ENCODE measurements at places on chromosomes 1 and 21. TPM values are rescaled to one million over a fixed set of nuclear protein-coding genes. Genes with fewer than 3 reads are reported as not detected.

GRCh38 chr1:181898773-181899172 is 162.7 kb downstream of the ZNF648 start:
- H3K36me3 ChIP-seq, result no peaks in the 10 kb centered on the region
- H3K27ac ChIP-seq, result no peak overlapping the region
- H3K27me3 ChIP-seq, result no peaks in the 10 kb centered on the region
- DNase-seq, result no peak
- H3K4me1 ChIP-seq, result no peaks in the 10 kb centered on the region

DNA sequence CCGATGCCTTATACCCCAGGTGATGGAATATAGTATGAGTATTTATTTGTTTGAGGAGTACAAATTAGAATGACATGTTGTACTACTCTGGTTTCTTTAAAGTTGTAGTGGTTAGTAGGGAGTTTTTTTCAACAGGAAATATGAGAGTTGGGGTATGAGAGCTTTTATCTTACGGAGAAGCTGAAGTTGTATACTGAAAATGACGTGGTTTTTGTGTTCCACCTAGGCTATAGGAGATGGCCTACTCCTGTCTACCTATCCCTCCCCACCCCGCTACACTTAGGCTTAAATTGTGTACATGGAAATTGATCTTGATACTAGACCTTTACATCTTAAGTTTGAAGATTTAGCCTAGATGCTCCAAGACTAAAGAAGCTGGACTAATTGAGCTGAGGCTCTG is 6.8 kb upstream of the HAX1 start:
- H3K4me3 ChIP-seq, result no peak overlapping the region
- H3K4me1 ChIP-seq, result no peaks in the 10 kb centered on the region
- H3K27ac ChIP-seq, result no peak overlapping the region
- no peak for DNase-seq

DNA sequence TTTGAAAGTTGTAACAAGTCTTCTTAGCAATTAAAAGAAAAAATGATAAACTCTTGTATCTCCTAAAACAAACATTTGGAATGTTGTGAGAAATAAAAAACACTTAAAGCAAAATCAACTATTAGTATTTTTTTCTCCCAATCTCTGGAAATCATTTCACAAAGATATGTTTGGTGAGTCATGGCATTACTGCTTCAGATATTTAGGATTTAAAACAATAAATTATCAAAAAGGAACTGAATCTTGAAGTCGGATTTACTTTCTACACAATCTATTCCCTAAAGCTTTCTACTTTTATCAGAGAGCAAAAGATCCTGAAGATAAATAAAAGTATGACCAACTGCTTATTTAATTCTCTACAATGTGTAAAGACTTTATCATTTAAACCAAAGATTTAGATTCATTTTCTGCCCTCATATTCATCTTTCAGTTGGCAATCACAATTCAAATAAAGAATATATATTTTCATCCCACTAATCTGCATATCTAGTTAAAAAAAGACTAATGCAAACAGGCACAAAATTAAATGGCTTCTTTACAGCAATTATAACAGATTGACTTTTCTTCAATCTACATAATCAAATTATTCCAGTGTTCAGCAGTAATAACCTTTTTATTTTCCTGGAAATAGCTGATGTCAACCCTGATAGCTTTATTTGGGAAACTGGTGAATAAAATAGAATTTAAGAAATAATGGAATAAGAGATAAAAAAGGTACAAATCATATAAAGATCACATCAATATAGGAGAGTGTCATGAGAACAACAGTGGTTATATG is 230.0 kb downstream of the COP1 start:
- H3K4me1 ChIP-seq, result peaks cover 9% of the 10 kb centered on the region
- no peak for DNase-seq
- no peaks in the 10 kb centered on the region for H3K27me3 ChIP-seq
- no peak overlapping the region for H3K27ac ChIP-seq
- peak overlapping the region; percentile 13 for H3K4me3 ChIP-seq

DNA sequence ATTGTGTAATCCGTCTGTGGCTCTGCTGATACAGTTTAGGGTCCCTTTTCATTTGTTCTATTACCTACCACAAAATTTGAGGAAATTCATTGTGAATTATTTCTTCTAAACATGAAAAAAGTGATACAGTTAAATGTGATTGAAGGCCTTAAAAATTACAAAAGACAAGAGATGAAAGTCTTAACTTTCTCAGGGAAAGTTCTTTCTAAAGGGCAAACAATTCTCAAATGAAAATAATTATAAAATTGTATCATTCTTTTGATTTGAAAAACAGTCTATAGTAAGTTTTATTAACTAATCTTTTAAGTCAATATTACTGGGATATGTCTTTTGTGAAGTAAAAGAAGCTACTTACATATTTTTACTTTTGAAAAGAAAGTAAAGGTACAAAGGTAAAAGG is 57.4 kb upstream of the SCYL3 start:
- H3K36me3 ChIP-seq, result no peaks in the 10 kb centered on the region
- no peak overlapping the region for H3K27ac ChIP-seq
- H3K4me3 ChIP-seq, result no peak overlapping the region

GRCh38 chr1:153678519-153679336 is at the start of gene NPR1:
TSS of gene NPR1 (plus strand) at chr1:153678688. CDS start at chr1:153679109, 421 bp downstream.
- H3K27ac ChIP-seq, result no peak within 1 kb of the TSS
- peaks cover 8% of the 10 kb centered on the region for H3K4me1 ChIP-seq
- H3K4me3 ChIP-seq, result peak within 1 kb of the TSS; percentile 36
- peak; percentile 34 for DNase-seq
- H3K36me3 ChIP-seq, result no peaks in the 10 kb centered on the region

Gene OR2AK2
- not detected for total RNA-seq

Gene ECM1
- 7.7 TPM for total RNA-seq

Gene MEAF6
- 47.5 TPM for total RNA-seq
